Activated naive CD4-positive, alpha-beta T cell treated with Interleukin-2 at 50 U/mL for 16 hours (primary cell): ENCODE measurements at places on chromosomes 4 and X.
A peak's percentile ranks its signal among the peaks of the same experiment; 100 is the strongest.

- DNase-seq: peak; percentile 5
Measured at GRCh38 chrX:49101629-49101984, 21.9 kb upstream of the WDR45 start.

GRCh38 chr4:118335324-118335723 is 17.5 kb downstream of the PRSS12 start:
- no peak for DNase-seq

DNA sequence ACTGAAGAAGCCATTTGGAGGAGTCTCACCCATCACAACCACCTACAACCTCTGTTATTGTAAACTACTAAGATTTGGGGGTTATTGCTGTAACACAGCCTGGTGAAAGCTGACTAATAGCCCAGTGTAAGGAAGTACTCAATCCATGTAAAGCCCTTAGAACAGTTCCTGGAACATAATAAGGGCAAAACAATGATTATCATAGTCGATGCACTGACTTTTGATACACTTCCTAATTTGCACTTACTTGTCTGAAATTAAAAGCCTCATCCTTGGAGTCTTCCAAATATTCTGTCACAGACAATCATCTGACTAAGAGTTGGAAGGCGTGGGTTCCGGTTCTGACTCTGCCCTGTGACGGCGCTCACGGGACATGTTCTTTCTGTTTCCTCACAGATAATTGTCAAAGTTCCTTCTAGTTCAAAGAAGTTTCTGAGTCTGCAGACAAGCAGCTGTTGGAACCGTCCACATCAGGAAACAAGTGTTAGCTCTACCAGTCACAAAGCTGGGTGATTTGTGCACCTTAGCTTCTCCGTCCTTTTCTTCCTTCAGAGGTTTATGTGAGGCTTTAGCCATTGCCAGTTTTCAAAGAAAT is 33.4 kb upstream of the RASGEF1B start:
- peak; percentile 69 for DNase-seq

- no peak for DNase-seq
Measured at GRCh38 chr4:183986971-183987946, 82.2 kb downstream of the STOX2 start.

DNA sequence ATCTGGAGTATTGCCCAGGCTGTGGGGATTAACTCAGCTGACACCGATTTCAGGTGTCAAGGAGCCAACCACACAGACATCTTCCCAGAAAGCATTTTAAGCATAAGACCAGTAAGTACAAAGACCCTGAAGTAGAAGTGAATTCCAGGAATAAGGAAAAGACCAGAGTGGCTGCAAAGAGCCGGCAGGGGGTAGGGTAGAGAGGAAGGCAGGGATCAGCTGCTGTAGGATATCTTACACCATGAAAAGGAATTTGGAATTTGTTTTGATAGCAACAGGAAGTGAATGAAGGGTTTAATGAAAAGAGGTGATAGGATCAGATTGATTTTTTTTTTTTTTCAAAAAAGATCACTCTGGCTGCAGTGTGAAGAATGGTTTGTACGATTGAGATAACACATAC is 113.6 kb upstream of the PPARGC1A start:
- no peak for DNase-seq

GRCh38 chr4:1988327-1988724 is 20.4 kb downstream of the NELFA start:
- no peak for DNase-seq

- no peak for DNase-seq
Measured at GRCh38 chr4:176425035-176425434, 105.3 kb downstream of the SPCS3 start.

GRCh38 chrX:110015032-110015431 is 12.1 kb downstream of the TMEM164 start:
- DNase-seq: no peak

DNA sequence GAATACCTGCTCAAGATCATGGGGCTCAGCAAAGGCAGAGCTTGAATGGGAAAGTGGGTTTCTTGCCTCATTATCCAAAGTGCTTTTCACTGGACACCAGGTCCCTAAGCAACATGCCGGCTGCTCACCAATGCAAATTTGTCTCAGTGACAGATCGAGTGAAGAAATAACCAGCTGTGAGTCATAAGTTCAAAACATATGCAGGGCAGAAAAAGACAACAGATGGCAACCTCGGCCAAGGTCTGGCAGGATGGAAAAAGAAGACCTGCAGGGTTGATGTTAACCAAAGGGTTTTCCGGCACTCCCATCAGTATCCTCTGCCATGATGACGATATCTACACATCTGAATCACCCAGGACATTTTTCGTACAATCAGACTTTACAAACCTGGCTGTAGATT is 124.1 kb downstream of the AFAP1 start:
- no peak for DNase-seq

DNA sequence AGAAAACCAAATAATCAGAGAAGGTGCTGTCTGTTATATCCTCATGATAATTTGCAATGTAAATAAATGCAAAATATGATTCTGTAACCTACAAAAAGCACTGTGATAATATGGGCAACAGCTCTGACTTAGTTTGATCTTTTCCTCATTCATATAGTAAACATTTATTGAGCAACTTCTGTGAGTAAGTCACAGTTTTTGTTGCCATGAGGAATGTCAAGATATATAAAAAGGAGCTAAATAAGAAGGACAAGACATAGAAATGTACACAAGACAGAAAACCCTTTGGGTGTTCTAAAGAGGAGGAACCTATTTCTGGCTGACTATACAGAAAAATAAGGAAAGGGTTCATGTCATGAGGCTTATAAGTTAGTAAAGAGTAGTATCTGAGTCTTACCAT is 44.3 kb downstream of the ARSJ start:
- no peak for DNase-seq

- no peak for DNase-seq
Measured at GRCh38 chr4:66574145-66574978, 904.1 kb upstream of the EPHA5 start.

DNA sequence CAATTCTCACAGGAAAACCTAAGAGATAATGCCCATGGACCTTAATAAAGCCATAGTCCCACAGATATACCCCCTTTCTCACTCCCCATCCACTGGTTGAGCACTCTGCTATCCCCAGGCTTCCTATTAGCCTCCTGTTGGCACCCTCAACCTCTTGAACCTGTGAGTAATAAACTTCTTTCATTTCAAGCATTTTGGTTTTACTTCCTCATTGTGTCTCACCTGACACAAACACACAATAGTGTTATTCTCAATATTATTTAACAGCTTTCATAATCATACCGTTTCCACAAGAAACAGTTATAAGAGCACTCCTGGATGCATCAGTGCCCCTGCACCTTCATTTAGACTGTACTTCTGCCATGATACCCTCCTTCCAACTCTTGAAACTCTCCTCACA is 56.8 kb downstream of the TRPC5 start:
- DNase-seq: no peak

GRCh38 chrX:150334981-150335380 is 28.1 kb upstream of the MAMLD1 start:
- no peak for DNase-seq

DNA sequence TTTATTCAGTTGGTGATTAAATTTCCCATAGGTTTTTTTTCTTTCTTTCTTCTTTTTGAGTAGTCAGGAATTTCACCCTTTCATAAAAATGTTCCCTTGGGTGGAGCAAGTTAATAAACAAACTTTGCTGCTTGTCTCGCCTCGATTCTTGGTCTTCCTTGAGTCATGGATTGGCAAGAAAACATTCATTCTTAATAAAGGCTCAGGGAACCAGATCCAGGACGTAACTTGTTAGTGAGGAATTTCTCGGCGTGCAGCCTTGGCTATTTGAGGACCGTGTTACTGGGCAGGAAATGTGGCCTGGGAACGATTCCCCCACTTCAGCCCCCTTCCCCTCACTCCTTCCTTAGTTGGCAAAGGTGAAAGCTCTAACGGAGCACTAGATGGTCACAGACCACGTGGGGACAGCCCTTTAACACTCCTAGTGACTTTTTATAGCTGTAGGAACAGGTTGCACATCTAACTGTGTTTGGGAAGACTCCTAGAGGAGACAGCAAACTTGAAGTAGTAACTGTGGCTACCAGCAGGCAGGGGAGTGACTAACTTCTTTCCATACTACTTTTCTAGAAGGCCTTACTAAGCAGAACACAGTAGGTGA is 106.8 kb downstream of the UCHL1 start:
- DNase-seq: no peak

DNA sequence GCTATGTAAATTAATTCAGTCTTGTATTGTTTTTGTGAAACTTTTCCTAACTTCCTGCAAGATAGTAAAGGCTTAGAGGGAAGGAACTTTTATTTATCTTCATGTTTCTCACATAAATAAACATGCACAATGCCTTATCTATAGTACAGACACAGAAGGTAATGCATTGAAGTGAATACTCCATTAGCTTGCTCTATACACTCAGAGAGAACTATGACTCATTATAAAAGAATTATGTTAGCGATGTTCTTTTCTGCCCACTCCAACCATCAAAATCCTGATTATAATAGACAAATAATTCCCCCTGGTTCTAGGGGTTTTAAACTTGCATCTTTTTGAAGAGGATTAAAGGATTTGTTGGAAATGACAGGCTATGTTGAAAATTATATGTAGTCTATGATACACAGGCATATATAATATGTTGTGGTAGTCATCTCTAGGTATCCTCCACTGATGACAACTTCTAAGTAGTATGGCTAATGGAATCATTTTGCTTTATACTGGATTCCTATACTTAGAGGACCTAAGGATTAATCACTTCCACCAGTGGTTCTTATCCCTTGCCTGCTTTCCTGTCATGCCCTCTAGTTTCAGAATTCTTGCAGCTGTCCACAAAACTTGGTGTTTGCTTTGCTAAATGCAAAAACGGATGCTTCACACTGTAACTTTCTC is 115.7 kb downstream of the NDST4 start:
- no peak for DNase-seq

GRCh38 chr4:76160355-76160754 is 12.2 kb upstream of the NUP54 start:
- DNase-seq: no peak

GRCh38 chrX:109826954-109827708 is 94.1 kb upstream of the ACSL4 start:
- DNase-seq: no peak

DNA sequence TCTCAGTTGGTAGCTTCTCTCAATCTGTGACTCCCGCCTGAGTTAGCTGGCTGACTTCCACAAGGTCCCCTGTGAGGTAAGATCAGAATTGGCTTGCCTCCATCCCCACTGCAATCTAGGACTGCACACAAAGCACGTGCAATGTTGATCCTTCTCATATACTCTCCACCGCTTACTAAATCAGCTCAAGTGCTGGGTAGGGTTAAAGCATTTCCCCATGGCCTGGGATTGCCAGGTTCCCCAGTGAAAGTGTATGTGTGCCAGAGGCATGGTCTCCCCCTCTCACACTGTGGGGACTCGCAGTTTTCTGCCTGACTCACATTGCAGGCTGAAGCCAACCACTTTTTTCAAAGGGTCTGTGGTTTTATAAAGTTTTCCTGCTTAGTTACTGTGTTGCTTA is 886.9 kb downstream of the FAM133A start:
- DNase-seq: no peak

- no peak for DNase-seq
Measured at GRCh38 chr4:137957806-137958205, 284.3 kb downstream of the SLC7A11 start.

DNA sequence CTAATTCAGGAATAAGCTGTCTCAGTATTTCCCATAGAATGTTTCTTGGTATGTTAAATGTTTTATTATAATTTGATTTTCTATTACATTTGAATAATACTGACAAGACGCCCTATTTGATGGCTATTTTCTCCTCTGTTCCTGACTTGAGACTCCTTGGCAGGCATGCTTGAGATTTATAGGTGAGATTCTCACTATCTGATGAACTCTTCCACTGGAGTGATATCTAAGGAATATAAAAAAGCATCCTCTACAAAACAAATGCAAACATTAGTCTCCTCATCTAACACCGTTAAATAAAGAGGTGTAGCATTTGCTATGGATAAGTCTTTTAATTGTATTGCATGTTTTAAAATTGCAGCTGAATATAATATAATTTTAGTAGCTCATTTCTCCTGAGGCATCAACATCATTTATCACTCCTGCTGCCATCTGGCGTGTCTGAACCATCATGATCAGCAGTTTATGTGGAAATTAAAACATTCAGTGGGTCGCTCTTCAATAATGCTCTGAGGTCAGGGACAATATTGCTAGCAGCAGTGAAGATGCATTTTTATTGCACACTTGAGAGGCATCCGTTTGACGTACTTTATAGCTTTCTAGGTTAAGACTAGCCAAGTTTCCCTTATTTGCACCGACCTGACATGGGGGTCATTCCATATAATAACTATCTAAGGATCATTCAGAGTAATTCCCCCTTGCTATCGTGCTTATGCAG is 210.4 kb upstream of the GALNTL6 start:
- no peak for DNase-seq

GRCh38 chr4:17504081-17504480 is 7.8 kb downstream of the QDPR start:
- DNase-seq: no peak

- DNase-seq: no peak
Measured at GRCh38 chrX:16603822-16604221, 46.1 kb upstream of the S100G start.

GRCh38 chrX:17740137-17741122 is 3.1 kb downstream of the SCML1 start:
- no peak for DNase-seq

DNA sequence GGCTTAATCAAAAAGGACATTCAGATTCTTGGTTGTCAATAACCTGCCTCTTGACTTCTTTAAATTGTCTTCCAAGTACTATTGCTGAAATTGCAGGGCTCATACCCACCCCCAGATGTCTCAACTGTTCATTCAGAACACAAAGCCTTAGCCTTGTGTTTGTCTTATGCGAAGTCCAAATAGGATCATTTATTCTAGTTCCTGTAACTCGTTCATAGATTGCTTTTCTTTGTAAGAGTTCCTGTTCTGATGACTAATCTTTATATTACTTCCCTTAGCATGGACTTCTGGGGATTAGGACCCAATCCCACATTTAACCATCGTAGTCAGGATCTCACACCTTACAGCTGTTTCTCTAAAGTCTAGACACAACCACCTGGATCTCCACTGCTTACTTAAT is 226.0 kb downstream of the VEGFC start:
- DNase-seq: no peak

GRCh38 chr4:42489095-42489494 is 91.8 kb downstream of the SHISA3 start:
- no peak for DNase-seq

DNA sequence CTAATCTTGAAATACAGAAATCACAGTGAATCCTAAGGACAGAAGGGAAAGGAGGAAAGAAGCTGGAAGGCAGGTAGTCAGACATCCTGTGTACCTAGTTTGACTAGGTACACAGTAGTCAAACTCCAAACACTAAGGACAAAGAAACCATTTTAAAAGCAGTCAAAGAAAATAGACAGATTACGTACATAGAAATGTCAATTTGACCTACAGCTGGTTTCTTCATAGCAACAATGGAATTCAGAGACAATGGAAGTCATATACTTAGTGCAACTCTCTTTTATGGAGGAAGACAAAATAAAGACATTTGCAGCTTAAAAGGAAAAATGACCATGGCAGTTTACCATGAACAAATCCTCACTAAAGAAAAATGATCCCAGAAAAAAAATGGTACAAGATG is 79.0 kb downstream of the NEUROG2 start:
- DNase-seq: no peak
